ENCODE measurements at places on chromosomes 12 and 14. TPM values are rescaled to one million over a fixed set of nuclear protein-coding genes. Genes with fewer than 3 reads are reported as not detected.

Gene TRIM9
- total RNA-seq = 0.59 TPM

Gene CCDC92
- 8.8 TPM for total RNA-seq

Gene LMO3
- total RNA-seq = 14.3 TPM

Gene LRP1
- total RNA-seq = 425 TPM

Gene NTN4
- total RNA-seq = 26.1 TPM

Gene TCL1B
- total RNA-seq = not detected

Gene SERPINA12
- not detected for total RNA-seq

Gene SERPINA10
- total RNA-seq = not detected

Gene CIROP
- total RNA-seq = not detected

Gene STYX
- 23.1 TPM for total RNA-seq

Gene INHBC
- under 0.01 TPM for total RNA-seq

Gene ADCY4
- 3.7 TPM for total RNA-seq

Gene LAG3
- not detected for total RNA-seq

Gene TNS2
- total RNA-seq = 116 TPM

Gene GPX2
- total RNA-seq = not detected

Gene RNFT2
- 1.1 TPM for total RNA-seq

Gene TMEM229B
- 0.37 TPM for total RNA-seq
